ENCODE measurements at places on chromosomes 16 and 17.

GRCh38 chr17:68085771-68086381 is 50.3 kb downstream of the KPNA2 start:
- DNase-seq = no peak

DNA sequence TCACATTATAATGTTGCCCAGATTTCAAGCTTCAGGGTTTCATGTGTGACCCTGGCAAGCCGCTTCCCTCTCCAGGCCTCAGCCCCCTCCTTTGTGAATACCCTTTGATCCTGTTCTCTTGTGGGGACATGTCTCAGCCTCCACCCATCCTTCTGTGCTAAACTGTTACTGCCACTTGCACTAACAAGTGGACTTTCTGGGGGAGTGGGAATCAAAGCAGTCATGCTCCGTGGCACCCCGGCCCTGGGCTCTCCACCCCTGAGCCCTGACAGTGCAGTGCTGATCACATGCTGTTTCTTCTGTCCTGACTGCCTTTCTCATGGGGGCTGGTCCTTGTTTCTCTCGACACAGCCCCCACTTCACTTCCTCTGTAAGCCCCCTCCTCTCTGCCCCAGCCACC is 9.7 kb upstream of the DCAF7 start:
- DNase-seq = no peak

DNA sequence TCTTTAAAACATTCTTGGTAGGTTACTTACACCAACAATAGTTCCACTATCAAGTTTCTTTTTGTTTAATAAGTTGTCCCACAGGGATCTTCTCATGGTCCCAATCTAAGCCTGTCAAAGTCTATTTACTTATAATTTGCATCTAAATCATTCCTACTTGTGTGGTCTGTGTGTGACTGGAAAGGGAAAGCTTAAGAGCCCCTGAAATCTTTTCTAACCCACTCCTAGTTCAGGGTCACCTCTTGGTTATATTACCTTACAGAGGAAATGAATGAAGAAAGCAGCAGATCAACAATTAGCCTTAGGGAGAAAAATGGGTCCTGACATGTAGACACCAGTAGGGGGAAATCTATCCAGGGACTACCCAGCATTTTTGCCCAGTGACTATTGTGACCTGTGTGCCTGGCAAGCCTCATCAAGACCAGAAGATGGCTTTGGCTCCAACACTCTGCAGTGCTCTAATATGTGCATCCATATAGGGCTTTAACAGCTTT is 110.4 kb upstream of the HAS3 start:
- DNase-seq = no peak

- DNase-seq = no peak
Observed at GRCh38 chr17:2042390-2042847, 597 bp downstream of the OVCA2 start.

DNA sequence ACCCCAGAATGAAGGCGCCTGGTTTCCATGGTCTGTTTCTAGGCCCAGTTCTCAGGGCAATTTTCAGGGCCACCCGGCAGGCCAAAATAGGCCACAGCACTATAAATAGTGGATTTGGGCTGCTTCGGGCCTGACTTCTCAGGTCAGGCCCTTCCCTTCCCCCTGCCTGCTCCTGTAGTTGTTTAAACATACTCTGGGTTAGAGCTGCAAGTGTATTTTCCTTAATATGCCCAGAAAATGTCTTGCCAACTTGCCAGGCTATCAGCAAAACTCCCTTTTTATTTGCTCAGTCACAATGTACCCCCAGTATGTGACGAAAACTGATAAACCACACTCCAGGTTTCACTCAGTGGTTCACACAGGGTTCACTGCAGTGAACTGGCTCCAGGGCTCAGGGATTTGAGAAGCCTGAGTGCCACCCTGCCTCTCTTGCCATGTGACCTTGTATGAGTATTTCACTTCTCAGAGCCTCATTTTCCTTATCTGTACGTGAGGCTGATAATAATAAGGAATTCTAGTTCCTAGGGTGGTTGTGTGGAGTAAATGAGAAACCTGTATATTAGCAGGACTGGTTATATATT is 76.5 kb downstream of the GPRC5B start:
- DNase-seq = no peak

DNA sequence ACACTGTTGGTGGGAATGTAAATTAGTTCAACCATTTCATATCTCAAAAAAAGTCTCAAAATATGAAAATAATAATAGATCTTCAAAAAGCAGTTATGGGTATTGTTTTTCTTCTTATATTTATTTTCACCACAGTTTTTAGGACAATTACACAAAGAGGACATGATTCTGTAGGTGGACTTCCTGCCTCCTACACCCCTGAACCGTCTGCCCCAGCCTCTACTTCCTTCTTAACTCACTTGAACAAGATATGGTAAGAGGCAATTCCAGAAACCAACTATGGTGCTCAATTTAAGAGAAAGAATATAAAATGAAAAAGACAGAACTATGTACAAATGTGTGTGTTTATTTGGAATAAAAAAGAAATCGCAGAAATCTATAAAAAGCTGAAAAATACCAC is 74.1 kb upstream of the MON1B start:
- no peak for DNase-seq

GRCh38 chr16:30655815-30656347 is 2.4 kb upstream of the FBRS start:
- no peak for DNase-seq

- DNase-seq = no peak
Observed at GRCh38 chr17:8518326-8518725, 82.6 kb downstream of the NDEL1 start.

- no peak for DNase-seq
Observed at GRCh38 chr16:6600167-6600566, 732.5 kb upstream of the RBFOX1 start.

DNA sequence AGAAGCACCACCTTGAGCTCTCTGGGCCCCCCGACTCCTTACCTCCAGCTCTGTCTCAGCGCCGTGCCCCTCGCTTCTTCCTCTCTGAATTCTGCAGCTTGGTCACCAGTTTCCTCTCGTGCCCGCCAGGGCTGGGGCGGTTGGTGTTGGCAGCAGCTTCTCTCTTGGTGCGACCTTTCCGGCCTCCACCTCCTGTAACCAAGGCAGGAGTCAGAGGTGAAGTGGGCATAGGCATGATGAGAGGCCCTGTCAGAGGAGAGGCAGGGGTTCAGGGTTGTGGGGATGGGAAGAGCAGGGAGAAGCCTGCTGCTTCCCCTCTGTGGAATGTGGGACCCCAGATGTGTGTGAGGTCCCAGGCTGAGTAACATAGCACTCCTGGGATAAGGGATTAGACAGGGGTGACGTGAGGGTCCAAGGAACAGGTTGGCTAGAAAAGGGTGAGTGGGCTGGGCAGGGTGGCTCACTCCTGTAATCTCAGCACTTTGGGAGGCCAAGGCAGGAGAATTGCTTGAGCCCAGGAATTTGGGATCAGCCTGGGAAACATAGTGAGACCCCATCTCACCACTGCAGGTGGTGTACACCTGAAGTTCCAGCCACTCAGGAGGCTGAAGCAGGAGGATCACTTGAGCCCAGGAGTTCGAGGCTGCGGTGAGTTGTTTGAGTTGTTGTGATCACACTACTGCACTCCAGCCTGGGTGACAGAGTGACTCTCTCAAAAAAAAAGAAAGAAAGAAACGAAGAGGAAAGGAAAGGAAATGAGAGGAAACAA is 626 bp downstream of the NUPR1 start:
- DNase-seq = no peak

GRCh38 chr16:27289669-27290068 is 21.1 kb upstream of the NSMCE1 start:
- DNase-seq = no peak

DNA sequence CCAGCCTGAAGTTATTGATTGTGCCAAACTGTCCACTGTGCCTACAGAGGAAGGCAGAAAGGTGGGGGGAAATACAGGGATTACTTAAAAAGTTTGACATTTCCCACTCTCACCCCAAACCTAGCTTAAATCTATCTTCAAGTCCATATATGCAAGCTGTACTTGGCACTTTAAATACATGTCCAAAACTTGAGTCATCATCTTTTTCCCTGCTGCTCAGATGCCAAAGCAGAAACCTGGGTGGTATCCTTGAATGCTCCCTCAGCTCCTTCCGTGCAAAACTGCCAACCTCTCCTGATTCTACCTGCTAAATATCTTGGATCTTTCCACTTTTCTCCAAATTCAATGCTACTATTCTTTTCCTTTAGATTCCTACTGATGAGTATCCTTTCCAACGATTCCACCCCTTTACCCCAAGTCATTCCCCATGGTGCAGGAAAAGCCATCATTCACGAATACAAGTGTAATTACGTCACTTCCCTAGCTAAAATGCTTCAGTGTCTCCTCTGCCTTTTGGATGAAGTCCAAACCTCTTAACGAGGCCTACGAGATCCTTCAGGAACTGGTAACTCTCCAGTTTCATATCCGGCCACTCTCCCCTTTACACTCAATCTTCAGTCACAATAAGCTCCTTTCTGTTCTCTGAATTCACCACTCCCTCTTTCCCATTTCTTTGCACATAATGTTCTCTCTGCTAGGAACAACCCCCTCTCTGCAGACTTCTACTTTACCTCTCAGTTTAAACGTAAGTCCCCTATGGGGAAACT is 9.3 kb downstream of the BECN1 start:
- DNase-seq = no peak

DNA sequence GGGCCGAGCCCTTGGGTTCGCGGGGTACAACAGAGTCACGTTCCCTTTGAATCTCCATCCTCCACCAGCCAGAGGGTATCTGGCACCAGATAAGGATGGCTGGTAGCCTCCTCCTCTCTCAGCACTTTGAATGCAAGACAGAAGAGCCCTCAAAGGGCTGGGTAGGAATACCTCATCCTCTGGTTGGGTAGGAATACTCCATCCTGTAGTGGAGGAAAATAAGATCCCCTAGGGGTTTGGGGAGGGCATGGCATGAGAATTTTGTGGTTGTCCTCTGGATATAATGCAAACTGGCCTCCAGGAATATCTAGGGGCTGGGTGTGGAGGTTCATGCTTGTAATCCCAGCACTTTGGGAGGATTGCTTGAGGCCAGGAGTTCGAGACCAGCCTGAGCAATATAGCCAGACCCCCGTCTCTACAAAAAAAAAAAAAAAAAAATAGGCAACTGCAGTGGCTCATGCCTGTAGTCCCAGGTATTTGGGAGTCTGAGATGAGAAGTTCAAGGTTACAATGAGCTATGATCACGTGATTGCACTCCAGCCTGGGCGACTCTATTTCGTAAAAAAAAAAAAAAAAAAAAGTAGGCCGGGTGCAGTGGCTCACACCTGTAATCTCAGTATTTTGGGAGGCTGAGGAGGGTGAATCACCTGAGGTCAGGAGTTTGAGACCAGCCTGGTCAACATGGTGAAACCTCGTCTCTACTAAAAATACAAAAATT is 2.7 kb downstream of the IGFBP4 start:
- no peak for DNase-seq

DNA sequence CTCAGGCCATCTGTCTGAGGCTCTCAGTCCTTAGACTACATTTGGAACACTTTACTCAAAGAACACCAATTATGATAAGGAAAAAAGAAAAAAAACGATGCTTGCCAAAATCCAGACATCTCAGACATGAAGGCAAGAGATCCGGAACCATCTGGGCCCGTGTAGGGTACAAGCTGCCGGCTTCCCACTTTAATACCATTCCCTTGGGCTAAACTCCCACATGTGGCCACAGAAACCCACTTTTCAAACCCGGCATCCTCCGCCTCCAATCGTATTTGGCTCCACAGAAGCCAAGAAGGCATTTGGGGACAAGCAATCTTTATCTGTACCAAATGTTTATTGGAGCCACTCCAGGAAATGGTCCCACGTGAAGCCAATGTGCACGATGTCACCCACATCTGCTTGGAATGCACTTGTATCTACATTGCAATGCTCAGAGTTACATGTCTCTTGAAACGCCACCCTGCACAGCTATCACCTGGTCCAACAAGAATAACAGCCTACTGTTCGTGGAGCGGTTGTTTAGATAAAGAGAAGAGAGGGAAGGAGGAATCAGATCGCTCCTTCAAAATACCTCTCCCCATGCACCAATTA is 33.5 kb downstream of the XYLT1 start:
- no peak for DNase-seq

DNA sequence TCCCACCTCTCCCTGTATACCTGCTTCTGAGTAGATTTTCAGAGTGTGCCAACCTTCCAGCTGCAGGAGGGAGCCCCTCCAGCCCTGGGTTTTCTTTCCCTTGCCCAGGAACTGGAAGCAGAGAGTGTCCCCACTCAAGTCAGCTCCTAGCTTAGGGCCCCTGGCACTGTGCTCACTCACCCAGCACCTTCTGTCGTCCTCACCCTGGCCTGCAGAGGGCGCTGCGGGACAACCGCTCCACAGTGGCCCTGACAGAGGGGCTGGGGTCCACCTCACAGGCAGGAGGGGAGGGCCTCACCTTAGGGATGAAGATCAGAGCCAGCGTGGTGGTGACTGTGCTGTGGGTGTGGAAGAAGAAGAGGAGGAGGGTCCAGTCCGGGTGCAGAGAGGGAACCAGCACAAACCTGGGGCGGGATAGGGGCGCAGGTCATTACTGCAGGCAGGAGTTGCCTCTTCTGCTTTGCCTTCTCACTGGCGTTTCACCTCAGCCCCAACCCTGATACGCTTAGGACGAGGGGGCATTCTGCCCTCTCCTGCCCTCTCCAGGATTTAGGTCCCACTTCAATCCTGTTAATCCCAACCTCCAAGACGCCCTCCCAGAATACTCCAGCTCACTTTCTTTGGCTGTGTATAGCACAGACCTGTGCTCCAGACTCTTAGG is 10.0 kb downstream of the GPR179 start:
- peak; percentile 57 for DNase-seq

- no peak for DNase-seq
Observed at GRCh38 chr16:7116734-7117133, 215.9 kb upstream of the RBFOX1 start.

GRCh38 chr16:57590654-57591085 is 37.8 kb upstream of the ADGRG1 start:
- no peak for DNase-seq

GRCh38 chr16:20918486-20919239 is 18.1 kb downstream of the LYRM1 start:
- no peak for DNase-seq

DNA sequence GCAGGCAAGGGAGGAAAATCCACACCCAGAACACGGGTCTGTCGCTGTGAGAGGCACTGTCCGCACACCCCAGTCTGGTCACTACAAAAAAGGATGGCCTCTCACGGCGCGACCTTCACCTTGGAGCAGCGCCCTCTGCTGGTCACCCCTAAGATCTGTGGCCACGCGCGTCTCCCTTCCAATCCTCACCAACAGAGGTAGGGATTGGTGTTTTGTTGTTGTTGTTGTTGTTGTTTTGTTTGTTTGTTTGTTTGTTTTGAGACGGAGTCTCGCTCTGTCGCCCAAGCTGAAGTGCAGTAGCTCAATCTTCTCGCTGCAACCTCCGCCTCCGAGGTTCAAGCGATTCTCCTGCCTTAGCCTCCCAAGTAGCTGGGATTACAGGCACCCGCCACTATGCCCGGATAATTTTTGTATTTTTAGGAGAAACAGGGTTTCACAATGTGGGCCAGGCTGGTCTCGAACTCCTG is 15.0 kb upstream of the C17orf58 start:
- peak; percentile 76 for DNase-seq

- no peak for DNase-seq
Observed at GRCh38 chr17:3973495-3974137, 9.4 kb upstream of the ATP2A3 start.

- no peak for DNase-seq
Observed at GRCh38 chr16:20880867-20881502, 19.2 kb downstream of the DCUN1D3 start.

GRCh38 chr17:34401165-34401564 is 38.1 kb upstream of the CCL1 start:
- no peak for DNase-seq
